NK-92 treated with Interleukin-12 subunit alpha and Interleukin-12 subunit beta, amount 100 ng/mL, for 24 hours (cell line): ENCODE measurements at places on chromosomes 6 and 20.

DNA sequence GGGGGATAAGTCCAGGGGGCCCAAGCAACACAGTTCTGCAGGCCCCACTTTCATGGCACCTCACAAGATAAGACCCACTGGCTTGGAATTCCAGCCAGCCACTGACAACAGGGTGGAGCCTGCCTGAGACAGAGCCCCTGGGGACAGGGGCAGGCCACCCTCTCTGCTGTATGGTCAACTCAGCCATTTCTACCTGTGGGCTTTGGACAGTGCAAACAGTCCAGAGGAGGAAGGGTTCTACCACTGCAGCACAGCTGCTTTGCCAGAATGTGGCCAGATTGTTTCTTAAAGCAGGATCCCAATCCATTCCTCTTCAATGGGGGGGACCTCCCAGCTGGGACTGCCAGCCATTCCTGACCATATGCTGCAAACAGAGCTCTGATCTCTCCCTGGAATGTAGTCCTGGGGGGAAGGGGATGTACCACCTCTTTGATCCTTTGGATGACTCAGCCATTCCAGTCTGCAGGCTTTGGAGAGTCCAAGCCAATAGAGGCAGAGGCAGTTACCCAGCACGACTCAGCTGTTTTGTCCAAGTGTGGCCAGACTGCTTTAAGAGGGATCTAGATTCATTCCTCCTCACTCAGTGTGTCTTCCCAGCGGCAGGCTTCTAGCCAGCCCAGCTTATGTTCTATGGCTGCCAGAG lies 842.2 kb downstream of the EPHA7 start:
- DNase-seq, result no peak

GRCh38 chr20:46898423-46898822 lies 3.8 kb downstream of the EYA2 start:
- DNase-seq, result no peak

- no peak for DNase-seq
These were observed 97.7 kb downstream of the SYCP2 start for GRCh38 chr20:59835448-59836395.

DNA sequence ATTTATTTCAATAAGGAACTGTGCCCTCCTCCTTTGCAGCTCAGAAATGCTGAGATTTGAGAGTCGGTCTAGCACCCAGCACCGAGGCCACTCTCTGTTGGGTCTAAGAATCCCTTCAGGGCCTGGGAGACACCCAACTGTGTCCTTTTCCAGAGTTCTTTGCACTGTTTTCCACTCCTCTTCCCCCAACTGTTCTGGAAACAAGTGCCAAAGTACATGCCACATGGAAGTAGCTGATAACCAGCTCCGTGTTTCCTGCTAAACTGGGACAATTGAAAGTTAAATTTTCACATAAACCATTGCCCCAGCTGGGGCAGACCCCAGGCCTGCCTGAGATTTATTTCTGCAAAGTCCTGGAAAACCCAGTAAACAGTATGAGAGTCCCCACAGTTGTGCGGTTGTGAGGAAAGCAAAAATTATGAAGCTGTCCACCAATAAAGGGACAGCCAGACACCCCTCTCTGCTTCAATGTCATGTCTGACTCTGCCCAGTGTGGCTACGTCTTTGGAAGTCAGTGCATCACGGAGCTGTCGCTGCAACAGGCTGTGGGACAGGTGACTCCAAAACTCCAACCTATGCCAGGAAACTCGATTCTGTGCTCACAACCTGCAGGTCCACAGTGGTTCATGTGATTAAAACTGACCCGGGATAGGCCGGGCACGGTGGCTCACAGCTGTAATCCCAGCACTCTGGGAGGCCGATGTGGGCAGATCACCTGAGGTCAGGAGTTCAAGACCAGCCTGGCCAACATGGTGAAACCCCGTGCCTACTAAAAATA lies 178.0 kb upstream of the AFDN start:
- DNase-seq, result no peak

- no peak for DNase-seq
These were observed 87.1 kb upstream of the NT5E start for GRCh38 chr6:85362652-85363310.
